ENCODE measurements at places on chromosomes 4 and X. TPM values are rescaled to one million over a fixed set of nuclear protein-coding genes. Genes with fewer than 3 reads are reported as not detected.

APOOL gene
- 15.4 TPM for total RNA-seq

CPLX1 gene
- not detected for total RNA-seq

C4orf50 gene
- total RNA-seq: 0.07 TPM

NLRP2B gene
- not detected for total RNA-seq

PRAF2 gene
- total RNA-seq: 10.8 TPM

PYURF gene
- total RNA-seq: 47.4 TPM

SPINK2 gene
- 0.81 TPM for total RNA-seq

EGF gene
- not detected for total RNA-seq

GYPE gene
- 0.36 TPM for total RNA-seq
